ENCODE measurements at places on chromosomes 2 and 18. TPM values are rescaled to one million over a fixed set of nuclear protein-coding genes. Genes with fewer than 3 reads are reported as not detected.

The SAG gene
- total RNA-seq, result 1.4 TPM

The REG3A gene
- total RNA-seq, result not detected

The CD8B gene
- 1.8 TPM for total RNA-seq

The TEKT4 gene
- total RNA-seq, result 2.5 TPM

The FBXO15 gene
- total RNA-seq, result 7.2 TPM

The LHCGR gene
- total RNA-seq, result 0.23 TPM

The MDH1B gene
- total RNA-seq, result 13.4 TPM

The BOK gene
- total RNA-seq, result 35.1 TPM

The PAIP2B gene
- total RNA-seq, result 20.3 TPM

The TUBA3D gene
- total RNA-seq, result not detected

The L3MBTL4 gene
- 19.8 TPM for total RNA-seq

The IL36RN gene
- not detected for total RNA-seq

The AGXT gene
- total RNA-seq, result not detected

The AGBL5 gene
- total RNA-seq, result 28.6 TPM

The STAMBP gene
- 21.5 TPM for total RNA-seq

The ESPNL gene
- 0.23 TPM for total RNA-seq

The SLC23A3 gene
- total RNA-seq, result 0.23 TPM

The IL1RL2 gene
- total RNA-seq, result 1.6 TPM

The ODC1 gene
- 118 TPM for total RNA-seq

The HOXD3 gene
- total RNA-seq, result not detected

The RGPD4 gene
- 0.23 TPM for total RNA-seq

The GKN1 gene
- not detected for total RNA-seq

The DPP10 gene
- 97.8 TPM for total RNA-seq

The IL1R2 gene
- total RNA-seq, result not detected

The ASXL2 gene
- total RNA-seq, result 7.2 TPM

The RBFA gene
- total RNA-seq, result 42.0 TPM

The SOWAHC gene
- total RNA-seq, result 27.7 TPM

The ALLC gene
- total RNA-seq, result not detected

The SEPTIN10 gene
- 80.5 TPM for total RNA-seq

The PROM2 gene
- 2.1 TPM for total RNA-seq

The KIAA2012 gene
- total RNA-seq, result 2.5 TPM
